Bronchial smooth muscle cell (primary cell): ENCODE measurements at places on chromosomes 7 and 10. TPM values are rescaled to one million over a fixed set of nuclear protein-coding genes. Genes with fewer than 3 reads are reported as not detected.

The ANKRD22 gene
- total RNA-seq, result under 0.01 TPM in 1 of 2 replicates, not detected in the other

The PRDX3 gene
- total RNA-seq, result 126 and 131 TPM in 2 replicates

The CLDN15 gene
- total RNA-seq, result 2.5 and 4.1 TPM in 2 replicates

The OR9A2 gene
- total RNA-seq, result not detected in 2 replicates

The SLC18A2 gene
- not detected in 2 replicates for total RNA-seq

The GOLGA7B gene
- total RNA-seq, result not detected in 2 replicates

The LRRC61 gene
- total RNA-seq, result 0.69 and 1.4 TPM in 2 replicates

The SEPTIN14 gene
- not detected in 2 replicates for total RNA-seq

The NPFFR1 gene
- total RNA-seq, result under 0.01 TPM in 1 of 2 replicates, not detected in the other

The EPHA1 gene
- total RNA-seq, result 0.09 and 0.16 TPM in 2 replicates

The CRHR2 gene
- not detected in 2 replicates for total RNA-seq

The LGI1 gene
- 0.26 TPM in 1 of 2 replicates, not detected in the other for total RNA-seq

The ANKRD2 gene
- total RNA-seq, result 0.16 and 4.9 TPM in 2 replicates

The MLXIPL gene
- total RNA-seq, result 0.09 and 0.16 TPM in 2 replicates

The TAX1BP1 gene
- total RNA-seq, result 73.3 and 86.7 TPM in 2 replicates

The GDF2 gene
- not detected in 2 replicates for total RNA-seq

The RELN gene
- 0.63 and 9.4 TPM in 2 replicates for total RNA-seq

The ZNF503 gene
- 6.7 and 16.4 TPM in 2 replicates for total RNA-seq

The SMKR1 gene
- total RNA-seq, result not detected in 2 replicates

The ZNF467 gene
- total RNA-seq, result 0.77 and 0.95 TPM in 2 replicates

The RBP4 gene
- 0.17 TPM in 1 of 2 replicates, not detected in the other for total RNA-seq

The PNLIPRP1 gene
- not detected in 2 replicates for total RNA-seq

The GPRIN2 gene
- not detected in 2 replicates for total RNA-seq

The ADAM22 gene
- total RNA-seq, result 0.47 and 1.4 TPM in 2 replicates

The POR gene
- 105 and 128 TPM in 2 replicates for total RNA-seq

The RPP38 gene
- 8.5 and 11.0 TPM in 2 replicates for total RNA-seq

The ANXA8 gene
- total RNA-seq, result 0.32 and 0.52 TPM in 2 replicates

The DNAH11 gene
- total RNA-seq, result under 0.01 and 0.95 TPM in 2 replicates

The SGCE gene
- 68.9 and 97.0 TPM in 2 replicates for total RNA-seq

The ACHE gene
- total RNA-seq, result under 0.01 and 0.17 TPM in 2 replicates
